ENCODE measurements at places on chromosomes 13 and 19.

- DNase-seq, result no peak
Observed at GRCh38 chr19:9729162-9729561, 39.4 kb downstream of the ZNF846 start.

GRCh38 chr19:55279770-55280643, at the start of gene HSPBP1:
Gene HSPBP1 (minus strand): TSS chr19:55280110. CDS start chr19:55279608, 502 bp downstream.
- DNase-seq, result peak; percentile 95

DNA sequence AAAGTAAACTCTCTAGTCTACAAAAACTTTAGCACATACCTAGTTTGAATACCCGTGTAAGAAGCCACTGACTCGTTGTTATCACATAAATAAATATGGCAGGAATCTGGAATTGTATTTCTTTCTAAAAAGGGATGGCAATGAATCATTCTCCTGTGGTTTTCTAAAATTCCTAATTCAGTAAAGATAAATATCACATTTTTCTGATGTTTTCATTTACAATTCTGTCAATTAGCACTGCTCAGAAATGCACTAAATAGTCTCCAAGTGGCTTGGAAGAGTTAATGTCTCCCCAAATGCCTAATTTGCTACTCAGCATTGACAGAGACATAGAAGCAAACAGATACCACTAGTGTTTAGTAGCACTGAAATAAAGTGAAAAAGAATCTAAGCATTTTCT, 547.7 kb upstream of the SLITRK1 start:
- DNase-seq, result no peak

DNA sequence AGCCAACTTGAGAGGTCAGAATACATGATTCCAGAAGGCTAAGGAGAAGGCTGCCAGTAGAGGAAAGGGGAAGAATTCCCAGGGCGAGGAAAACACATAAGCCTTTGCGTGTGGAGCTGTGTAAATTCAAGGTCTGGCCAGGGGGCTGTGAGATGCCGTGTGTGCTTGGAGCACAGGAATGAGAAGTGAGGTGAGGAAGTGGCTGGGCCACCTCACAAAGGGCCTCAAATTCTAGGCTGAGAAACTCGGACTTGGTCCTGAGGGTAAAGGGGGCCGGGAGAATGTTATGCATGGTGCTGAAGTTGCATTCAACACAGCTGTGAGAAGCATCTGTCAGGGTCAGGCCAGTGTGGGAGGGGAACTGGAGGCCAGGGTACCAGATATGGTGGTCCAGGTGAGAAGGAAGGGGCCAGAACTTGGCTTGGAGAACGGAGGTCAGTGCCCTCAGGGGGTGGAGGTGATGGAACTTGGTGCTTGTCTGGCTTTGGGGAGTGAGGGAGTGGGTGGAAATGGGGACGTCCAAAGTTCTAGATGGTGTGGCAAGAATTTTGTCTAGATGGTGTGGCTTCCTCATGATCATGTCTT, 4.9 kb upstream of the ZNF580 start:
- no peak for DNase-seq

GRCh38 chr13:38539632-38540031, 147.2 kb upstream of the FREM2 start:
- DNase-seq, result no peak

DNA sequence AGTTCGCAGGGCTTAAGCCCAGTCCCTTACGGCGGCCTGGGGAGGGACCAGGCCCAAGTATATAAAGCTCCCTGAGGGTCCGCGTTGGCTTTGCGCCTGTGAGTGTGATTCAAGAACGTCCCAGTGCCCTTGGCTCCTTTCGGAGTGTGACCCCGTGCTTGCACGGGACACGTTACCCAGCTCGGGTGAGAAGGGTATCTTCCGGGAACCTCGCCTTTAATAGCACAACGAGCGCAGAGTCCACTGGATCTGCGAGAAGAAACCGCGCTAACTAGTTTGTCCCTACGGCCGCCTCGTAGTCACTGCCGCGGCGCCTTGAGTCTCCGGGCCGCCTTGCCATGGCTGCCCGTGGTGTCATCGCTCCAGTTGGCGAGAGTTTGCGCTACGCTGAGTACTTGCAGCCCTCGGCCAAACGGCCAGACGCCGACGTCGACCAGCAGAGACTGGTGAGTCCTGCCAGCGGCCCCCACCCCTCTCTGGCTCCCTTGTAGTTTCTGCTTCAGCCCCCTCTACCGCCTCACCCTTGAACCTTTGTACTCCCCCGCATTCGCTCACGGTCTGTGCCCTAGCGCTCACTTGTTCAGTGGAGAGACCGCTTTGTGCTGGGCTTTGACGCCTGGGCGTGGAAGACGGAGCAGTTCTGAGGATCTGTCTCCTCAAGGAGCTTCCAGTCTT, at the start of gene DNAJC15:
Gene DNAJC15 (plus strand): TSS at position 298 of the 675 bp plus-strand sequence. CDS start 41 bp downstream, at position 339.
- peak; percentile 93 for DNase-seq

GRCh38 chr19:58562122-58563033, 4.0 kb upstream of the UBE2M start:
- no peak for DNase-seq

- DNase-seq, result no peak
Observed at GRCh38 chr13:58191754-58192153, 560.2 kb downstream of the PCDH17 start.

GRCh38 chr19:41194157-41194552, 1.1 kb downstream of the CYP2S1 start:
- DNase-seq, result no peak

Measured in left forelimb (tissue), 1 donor.